ENCODE measurements at places on chromosomes 7 and 10.

DNA sequence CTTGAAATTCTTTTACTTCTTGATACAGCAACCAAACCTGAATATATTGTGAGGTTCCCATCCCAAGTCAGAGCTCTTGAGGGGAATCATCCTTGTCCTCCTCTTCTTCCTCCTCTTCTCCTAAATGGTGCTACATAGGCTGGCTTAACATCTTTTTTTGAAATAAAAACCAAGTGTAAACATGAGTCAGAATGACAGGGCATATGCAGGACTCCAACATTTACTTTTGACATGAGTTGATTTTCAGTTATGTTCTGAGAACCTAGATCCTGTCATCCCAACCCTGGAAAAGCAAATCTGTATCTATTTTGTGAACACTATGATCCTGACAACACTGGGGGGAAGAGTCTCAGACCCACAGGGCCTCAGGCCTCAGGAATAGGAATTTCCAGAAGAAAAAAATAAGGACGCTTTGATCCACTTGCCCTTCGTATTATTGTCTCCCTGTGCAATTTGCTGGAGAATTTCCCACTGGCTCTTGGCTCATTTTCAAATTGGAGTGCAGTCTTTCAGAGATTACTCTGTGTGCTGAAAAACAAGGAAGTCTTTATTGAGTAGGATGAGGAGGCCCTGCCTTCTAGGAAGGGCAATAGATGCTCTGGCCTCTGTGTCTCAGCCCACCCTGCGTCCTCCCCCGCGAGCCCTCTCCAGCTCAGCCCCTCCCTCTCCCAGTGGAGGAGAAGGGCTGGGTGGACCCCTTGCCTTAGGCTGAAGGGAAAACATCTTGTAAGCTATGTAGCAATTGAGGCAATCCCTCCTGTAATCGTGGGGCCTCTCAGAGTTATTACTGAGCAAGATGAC, 121.6 kb downstream of the CREB5 start:
- DNase-seq = no peak

DNA sequence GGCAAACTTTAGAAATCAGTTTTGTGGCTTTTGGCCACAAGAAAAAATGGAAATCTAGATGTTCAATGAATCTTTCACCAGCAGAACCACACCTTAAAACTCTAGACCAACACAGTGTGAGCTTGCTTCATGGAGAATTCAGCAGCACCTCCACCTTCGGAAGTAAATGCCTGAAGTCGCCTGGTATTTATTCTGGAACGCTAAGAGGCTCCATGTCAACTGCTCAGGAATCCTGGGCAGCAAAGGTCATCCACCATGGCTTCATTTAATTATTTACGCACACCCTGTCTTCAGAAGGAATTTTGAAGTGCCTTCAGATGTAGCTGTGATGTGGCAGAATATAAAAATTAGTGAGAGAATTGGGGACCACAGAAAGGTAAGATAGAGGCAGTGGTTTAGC, 167.7 kb downstream of the GFRA1 start:
- DNase-seq = no peak

- no peak for DNase-seq
Measured at GRCh38 chr10:29228562-29228961, 60.3 kb upstream of the LYZL1 start.

GRCh38 chr7:104363355-104363754, 35.0 kb downstream of the LHFPL3 start:
- DNase-seq = no peak

DNA sequence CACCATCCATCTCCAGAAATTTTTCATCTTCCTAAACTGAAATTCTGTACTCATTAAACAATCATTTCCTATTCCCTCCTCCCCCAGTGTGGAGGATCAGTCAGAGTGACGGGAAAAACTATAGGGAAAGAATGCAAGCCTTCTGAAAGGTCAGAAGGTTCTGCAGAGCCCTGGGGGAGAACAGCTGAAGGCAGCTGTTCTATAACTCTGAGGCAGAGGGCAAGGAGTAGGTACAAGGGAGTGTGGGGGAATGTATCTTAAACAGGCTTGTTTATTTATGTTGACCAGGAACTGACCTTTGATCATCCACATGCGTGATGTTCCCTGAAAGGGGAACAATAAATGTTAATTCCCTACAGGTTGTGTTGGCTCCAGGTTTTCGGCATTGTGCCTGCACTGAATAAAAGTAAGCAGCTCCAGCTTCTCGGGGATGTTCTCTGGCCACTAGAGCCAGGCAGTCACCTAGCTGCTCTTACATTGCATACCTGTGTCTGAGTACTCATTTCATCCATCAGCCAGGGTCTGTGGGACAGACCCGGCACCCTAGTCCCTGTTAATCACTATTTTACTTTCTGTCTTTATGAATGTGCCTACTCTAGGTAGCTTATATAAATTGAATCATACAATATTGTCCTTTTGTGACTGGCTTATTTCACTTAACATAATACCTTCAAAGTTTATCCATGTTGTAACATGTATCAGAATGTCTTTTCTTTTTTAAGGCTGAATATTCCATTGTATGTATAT, 5.8 kb downstream of the IFIT1 start:
- DNase-seq = no peak

DNA sequence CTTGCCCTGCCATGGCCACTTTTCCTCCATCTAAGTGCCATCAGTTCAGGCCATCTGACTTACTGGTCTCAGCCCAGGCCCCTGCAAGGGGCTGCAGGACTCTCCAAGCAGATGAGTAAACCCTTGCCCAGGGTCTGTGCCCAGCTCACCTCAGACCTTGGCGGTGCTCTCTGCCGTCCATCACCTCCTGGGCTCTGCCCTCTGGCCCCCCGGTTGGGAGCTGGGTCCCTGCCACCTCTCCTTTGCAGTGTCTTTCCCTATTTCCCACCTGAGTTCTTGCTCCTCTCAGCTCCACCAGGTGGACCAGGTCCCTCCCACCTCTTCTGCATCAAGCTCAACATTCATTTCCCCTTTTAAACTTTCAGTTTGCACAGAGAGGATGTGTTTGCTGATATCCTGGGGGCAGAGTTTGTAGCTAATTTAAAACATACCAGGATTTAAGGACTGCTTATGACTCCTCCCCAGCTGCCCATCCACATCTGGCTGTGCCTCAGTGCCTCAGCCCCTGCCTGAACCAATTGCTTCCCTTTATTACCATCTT, 135.5 kb downstream of the SLIT1 start:
- no peak for DNase-seq
